Gastrocnemius medialis (tissue), 4 donors: ENCODE measurements at places on chromosomes 7 and 10. TPM values are rescaled to one million over a fixed set of nuclear protein-coding genes. Genes with fewer than 3 reads are reported as not detected.

Gene NPTX2
- 18.1 TPM for total RNA-seq

Gene ACTL6B
- total RNA-seq, result not detected

Gene IMPDH1
- 7.1 TPM for total RNA-seq

Gene ZNF248
- total RNA-seq, result 2.1 TPM

Gene ASZ1
- total RNA-seq, result not detected

Gene TEX36
- total RNA-seq, result not detected

Gene R3HCC1L
- 9.9 TPM for total RNA-seq

Gene TMEM176A
- total RNA-seq, result 9.8 TPM

Gene ITIH5
- 7.8 TPM for total RNA-seq

Gene SLC13A1
- total RNA-seq, result not detected

GRCh38 chr7:129482781-129483180, 19.6 kb upstream of the SMKR1 start:
- no peak for DNase-seq

DNA sequence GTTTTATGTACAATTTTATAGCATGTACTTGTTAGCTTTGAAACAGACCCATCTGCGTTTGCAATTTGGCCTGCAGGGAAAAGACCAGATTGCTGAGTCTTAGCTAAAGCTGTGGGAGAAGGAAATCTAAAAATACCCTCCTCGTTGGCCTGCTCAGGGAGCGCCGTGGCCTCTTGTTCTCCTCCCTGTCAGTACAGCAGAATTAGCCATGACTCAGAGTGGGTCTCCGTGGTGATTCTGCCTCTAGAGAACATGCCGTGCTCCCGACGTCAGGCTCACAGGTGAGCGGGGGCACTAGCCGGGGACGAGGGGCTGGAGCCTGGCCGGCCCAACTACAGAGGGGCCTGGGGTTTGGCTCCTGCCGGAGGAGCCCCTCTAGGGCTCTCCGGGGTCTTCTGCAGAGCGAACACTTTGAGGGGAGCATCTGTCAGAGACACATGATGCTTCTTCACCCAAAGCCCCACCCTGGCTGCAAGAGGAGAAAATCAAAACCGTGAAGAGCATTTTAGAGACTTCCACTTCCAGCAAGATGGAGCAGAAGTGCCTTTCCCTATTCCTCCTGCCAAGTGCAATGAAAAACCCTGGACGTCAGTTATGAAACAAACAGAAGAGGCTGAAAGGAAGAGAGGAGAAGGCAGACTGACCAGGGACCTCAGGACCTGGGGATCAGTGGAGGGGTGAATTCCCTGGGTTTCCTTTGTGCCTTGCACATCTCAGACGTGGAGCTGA, 98.9 kb downstream of the LHPP start:
- DNase-seq, result peak; percentile 93

GRCh38 chr10:33869481-33869880, 535.0 kb upstream of the NRP1 start:
- DNase-seq, result no peak

GRCh38 chr7:131196803-131197202, 130.9 kb upstream of the MKLN1 start:
- no peak for DNase-seq

DNA sequence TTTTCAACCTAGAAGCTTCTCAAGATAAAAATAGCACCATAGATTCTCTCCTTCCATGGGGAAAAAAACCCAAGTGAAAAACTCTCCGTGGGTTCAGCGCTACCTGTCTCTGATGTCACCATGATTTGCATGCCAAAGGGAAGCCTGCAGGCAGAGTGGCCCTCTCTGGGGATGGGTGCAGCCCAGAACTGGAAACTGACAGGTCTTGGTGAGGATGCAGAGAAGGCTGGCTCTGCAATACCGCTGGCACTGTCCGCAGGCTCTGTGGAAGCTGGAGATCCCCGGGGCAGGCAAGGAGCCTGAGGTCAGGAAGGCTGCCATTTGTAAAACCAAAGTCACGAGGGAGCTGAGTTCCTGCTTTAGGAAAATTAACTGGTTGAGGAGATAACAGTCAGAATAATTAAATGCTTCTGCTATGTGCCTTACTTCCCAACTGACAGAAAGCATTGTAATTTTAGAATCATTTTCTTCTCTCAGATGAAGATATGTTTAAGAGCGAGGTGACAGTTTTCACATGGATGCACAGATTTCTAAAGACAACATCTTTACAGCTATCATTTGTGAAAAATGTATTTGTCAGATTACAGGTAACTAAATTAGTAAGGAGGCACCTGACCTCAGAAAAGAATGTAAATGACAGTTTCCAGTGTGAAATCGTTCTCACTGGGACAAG, 731.5 kb upstream of the FZD8 start:
- no peak for DNase-seq

GRCh38 chr7:108083980-108084379, 46.2 kb downstream of the LAMB4 start:
- no peak for DNase-seq

DNA sequence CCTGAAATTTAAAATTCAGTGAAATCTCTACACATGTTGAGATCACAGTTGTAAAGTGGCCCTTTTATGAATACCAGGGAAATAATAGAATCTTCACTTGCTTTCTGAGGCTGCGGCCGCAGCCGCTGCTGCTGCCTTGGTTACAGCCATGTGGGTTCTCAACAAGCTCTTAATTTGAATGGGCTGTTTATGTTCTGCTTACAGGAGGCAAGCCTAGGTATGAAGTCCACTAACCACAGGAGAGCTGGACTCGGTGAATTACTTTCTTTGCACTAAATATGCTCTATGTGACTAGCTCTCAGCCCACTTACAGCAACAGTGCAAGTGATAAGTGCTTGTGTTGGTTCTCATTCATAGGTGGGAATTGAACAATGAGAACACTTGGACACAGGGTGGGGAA, 410.8 kb downstream of the SFMBT2 start:
- DNase-seq, result no peak

GRCh38 chr10:32103721-32104120, 47.5 kb upstream of the KIF5B start:
- DNase-seq, result no peak

DNA sequence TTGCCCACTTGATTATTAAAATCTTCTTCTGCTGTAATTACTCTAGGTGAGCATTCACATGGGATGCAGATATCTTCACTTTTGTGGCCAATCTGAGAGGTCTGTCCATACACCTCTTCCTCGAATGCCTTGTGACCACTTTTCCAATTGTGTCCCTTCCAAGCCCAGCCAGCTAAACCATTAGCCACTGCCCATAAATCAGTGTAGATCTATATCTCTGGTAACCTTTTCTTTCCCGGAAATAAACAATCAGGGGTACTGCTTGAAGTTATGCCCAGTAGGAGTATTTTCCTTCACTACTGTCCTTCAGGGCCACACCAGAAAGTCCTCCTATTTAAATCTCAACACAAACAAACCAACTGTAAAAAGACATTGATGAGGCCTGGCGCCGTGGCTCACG, 104.6 kb upstream of the KCNMA1 start:
- DNase-seq, result no peak

DNA sequence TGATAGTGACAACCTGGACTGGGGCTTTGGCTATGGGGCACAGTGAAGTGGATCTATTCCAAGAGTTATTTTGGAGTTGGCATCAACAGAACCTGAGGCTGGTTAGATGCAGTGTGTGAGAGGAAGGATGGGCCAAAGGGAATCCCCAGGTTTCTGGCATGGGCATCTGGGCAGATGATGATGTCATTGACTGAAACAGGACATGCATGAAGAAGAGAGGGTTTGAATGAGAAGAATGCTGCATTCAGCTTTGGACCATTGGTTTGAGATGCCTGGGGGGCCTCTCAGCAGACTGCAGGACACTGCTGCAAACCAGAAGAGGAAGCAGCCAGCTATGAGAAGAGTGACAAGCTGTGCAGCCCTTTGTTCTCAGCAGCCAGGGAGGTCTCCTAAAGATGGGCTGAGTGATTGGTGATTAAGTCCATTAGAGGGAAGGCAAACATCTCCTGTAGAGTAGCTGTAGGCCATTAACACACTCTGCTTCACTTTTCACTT, 23.1 kb upstream of the PIK3CG start:
- DNase-seq, result no peak

- DNase-seq, result no peak
These were observed 122.8 kb downstream of the CUBN start for GRCh38 chr10:17006631-17007417.

DNA sequence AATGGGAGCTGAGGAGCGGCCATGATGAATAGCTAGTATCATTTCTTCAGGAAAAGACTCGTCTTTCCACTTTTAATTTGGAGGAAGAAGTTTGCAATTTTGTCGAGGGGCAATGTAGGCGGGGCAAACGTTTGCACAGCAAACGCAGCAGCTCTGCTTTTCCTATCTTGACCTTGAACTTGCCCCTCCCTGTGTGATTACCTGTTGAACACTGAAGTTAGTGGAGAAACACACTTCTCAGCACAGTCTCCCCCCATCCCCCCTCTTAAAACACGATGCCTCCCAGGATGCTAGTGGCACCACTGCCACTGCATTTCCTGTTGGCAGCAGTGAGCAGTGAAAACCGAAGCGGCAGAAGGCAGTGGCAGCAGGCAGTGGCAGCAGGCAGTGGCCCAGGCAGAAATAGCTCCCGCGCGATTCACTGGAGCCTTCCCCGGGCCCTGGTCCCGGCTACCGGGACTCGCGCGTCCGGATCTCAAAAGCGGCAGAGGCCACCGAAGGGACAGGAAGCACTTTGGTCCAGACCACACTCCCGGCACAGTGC, at the start of gene EPDR1:
Gene EPDR1, plus strand, starts transcription at position 336 of the 544 bp plus-strand sequence. CDS start 300 bp downstream, outside the sequence.
- peak; percentile 53 for DNase-seq

DNA sequence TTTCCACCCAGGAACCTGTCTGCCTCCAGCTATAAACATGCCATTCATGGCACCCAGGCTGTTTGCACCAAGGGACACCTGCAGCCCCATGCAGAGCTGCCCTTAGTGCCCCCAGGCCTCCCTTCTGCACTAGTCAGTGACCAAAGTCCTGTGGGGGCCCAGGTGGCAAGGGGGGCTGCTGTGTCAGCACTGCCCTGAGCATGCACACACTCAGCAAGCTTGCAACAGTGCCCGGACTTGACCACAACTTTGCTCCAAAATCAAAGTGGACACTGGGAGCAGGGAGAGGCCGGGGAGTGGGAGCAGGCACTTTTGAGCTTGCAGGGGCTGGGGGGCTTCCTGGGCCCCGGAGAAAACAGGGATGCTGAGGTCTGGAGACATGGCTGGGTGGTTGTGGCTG, 192.9 kb upstream of the MBL2 start:
- no peak for DNase-seq

- no peak for DNase-seq
These were observed 11.6 kb downstream of the TMEM273 start for GRCh38 chr10:49176310-49177268.

DNA sequence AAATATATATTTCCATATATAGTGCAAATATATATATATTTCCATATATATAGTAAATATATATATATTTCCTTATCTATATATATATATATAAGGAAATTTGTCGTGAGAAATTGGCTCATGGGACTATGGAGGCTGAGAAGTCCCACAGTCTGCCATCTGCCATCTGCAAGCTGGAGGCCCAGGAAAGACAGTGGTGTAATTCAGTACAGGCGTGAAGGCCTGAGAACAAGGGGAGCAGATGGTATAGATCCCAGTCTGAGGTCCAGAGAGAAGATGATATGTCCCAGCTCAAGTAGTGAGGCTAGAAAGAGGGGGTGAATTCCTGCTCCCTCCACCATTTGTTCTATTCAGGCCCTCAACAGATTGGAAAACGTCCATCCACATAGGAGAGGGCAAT, 78.9 kb downstream of the MTPN start:
- no peak for DNase-seq

GRCh38 chr7:2530071-2530987, 10.8 kb downstream of the LFNG start:
- peak; percentile 32 for DNase-seq

DNA sequence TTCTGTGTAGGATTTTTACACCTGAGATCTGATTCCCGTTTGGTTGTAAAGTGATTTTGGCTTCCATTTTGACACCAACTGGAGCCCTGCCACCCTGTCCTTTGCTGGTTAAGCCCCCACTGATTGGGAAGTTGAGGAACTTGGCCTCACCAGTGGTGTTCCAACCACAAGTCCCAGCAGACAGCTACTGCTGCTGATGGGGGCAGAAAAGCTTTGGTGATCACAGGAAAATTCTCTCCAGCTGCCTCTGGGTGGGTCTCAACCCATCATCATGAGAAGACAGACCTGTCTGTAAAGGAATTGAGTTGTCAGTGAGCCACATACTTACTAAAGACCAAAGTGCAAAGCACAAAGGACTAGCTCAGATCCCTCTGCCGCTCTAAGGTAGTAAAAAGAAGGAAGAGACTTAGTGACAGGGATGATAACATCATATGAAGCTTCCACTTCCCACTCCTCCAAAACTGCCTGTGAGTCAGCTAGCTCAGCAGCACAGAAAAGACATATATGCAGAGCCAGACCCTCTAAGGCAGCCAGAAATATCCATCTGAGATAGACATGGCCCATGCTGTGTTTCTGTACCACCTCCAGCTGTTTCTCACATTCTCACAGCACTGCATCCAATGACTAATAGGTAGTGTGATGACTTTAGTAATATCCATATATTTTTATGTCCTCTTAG, 22.4 kb upstream of the LRRC17 start:
- no peak for DNase-seq

- no peak for DNase-seq
These were observed 257.1 kb downstream of the CAMK1D start for GRCh38 chr10:12606461-12606860.

DNA sequence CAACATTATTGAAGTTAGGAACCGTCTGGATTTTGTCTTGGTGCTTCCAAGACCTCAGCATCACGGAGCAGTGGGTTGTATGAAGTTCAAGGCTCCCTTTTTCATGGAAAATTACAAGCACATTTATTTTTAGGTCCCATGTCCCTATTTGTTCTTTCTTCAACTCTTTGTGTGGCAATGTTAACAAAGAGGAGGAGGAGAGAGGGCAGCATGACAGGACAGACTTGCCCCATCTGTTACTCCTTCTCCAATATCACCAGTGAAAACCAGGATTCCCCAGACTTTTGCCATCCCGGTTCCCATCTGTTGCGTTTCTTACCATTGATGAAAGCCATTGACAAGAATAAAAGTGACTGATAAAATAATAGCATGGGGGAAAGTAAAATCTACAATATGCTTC, 28.6 kb downstream of the EEPD1 start:
- DNase-seq, result no peak

DNA sequence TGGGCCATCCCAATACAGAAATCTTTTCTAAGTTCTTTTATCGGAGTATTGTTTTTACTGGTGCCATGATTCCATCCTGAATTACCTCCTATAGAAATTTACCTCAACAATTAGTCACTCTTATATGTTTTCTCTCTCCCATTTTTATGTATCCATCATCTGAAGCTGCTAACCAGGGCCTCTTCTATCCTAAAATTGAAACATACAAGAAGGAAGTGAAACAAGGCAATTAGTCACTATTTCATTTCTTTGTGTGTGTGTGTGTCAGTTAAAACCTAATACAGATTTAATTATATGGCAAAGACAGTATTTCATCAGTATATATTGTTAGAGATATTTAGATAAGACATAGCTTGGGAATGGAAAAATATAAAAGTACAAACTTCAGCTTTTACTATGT, 148.4 kb upstream of the AHR start:
- DNase-seq, result no peak
